Neural progenitor cell (in vitro differentiated cells): ENCODE measurements at places on chromosomes 1 and 21.

GRCh38 chr1:68213843-68214242, 18.5 kb downstream of the WLS start:
- no peak for DNase-seq

DNA sequence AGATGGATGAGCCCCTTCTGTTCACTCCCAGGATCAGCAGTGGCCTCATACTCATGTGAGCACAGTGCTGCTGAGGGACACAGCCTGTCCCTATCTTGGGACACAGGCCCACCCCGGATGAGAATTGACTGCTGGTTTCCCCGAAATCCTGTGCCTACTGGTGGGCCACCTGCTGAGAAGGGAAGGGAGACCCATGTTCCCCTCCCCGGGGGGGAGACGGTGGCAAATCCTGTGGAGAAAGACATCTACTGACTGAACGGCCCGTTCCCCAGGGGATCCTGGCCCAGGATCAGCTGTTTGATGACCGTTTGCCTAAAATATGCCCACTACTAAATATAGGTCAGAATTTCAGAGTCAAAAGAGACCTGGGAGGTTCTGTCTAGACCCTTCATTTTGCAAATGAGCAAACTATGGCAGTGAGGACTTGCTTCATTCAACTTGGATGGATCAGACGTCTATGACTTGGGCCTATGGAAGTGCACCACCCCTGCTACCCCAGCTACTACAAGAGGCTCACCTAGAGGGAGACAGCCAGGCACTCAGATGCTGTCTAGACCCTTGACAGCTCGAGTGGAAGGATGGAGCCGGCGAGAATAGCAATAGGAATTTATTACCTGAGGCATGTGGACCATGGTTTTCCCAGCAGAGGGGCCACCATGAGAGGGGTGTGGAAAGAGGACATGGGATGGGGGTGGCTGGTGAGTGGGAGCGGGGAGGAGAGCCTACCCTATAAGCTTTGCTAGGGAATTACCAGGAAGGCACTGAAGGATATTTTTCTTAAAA, 15.6 kb upstream of the THEMIS2 start:
- no peak for DNase-seq

GRCh38 chr1:110264430-110264829, 54.3 kb downstream of the KCNC4 start:
- no peak for DNase-seq

- no peak for DNase-seq
These were observed 19.3 kb downstream of the PHGDH start for GRCh38 chr1:119731060-119731459.

GRCh38 chr1:226763905-226764264, 24.8 kb upstream of the ITPKB start:
- no peak for DNase-seq

- no peak for DNase-seq
These were observed 3.8 kb downstream of the GPR61 start for GRCh38 chr1:109543283-109543987.

- no peak for DNase-seq
These were observed 12.9 kb upstream of the FLG2 start for GRCh38 chr1:152372672-152373071.
